ENCODE measurements at places on chromosomes 3 and 15.

DNA sequence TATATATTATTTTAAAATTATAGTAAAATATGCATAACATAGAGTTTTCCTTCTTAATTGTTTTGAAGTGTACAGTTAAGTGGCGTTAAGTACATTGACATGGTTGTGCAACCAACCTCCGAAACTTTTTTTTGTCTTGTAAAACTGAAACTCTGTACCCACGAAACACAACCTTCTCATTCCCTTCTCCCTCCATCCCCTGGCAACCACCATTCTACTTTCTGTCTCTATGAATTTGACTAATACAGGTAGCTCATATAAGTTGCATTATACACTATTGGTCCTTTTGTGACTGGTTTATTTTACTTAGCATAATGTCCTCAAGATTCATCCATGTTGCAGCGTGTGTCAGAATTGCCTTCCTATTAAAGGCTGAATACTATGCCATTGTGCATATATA is 179.4 kb downstream of the SATB1 start:
- DNase-seq = no peak

- no peak for DNase-seq
Observed at GRCh38 chr3:14861031-14861430, 42.3 kb downstream of the FGD5 start.

DNA sequence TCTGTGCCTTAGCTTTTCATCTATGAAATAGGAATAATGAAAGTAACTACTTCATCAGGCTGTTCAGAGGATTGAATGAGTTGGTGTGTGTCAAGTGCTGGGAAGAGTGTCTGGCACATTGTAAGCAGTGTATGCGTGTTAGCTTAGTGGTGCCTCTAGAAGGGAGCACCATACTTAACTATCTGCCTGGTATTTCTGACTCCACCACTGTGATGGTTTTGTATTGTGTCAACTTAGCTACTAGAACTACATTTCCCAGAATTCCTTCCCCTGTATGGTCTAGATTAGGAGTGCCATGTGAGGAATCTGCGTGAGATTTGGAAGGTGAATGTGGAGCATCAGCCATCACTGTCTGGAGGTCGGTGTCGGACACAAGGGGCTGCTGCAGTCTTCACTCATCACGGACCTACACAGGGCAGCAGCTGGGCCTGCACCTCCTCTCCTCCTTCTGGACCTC is 115.4 kb upstream of the GALNT15 start:
- DNase-seq = no peak

DNA sequence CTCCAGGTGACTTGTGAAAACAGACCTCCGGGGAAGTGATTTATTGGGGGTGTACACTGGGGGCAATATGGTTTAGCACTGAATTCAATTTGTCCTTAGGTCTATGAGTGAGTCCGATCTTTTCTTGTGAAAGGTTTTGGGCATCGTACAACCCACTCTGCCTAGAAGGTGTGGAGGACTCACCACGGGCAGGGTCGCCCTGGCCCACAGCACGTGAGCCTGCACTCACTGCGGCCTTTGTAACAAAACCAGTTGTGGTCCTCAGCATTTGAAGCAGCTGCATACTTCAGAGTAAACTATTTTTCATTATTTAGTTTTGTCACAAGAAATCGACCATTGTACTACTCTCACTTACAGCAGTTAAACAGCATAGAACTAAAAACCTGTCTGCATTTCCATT is 72.6 kb upstream of the BLM start:
- no peak for DNase-seq

GRCh38 chr3:141478139-141478538 is 8.7 kb upstream of the RASA2 start:
- no peak for DNase-seq

GRCh38 chr15:70323111-70323851 is 225.6 kb upstream of the TLE3 start:
- DNase-seq = no peak

- no peak for DNase-seq
Observed at GRCh38 chr15:85555875-85556617, 175.6 kb downstream of the AKAP13 start.

DNA sequence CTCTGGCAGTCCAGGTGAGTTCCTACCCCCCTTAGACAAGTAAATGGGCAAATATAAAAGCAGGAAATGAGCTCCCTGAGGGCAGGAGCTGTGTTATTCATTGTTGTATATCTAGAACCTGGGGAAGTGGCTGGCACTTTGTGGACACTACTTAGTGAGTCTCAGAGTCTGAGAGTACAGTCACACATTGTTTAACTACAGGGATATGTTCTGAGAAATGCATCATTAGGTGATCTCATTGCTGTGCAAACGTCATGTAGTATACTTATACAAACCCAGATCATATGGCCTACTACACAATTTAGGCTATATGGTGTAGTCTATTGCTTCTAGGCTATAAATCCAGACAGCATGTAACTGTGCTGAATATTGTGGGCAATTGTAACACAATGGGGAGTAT is 52.4 kb downstream of the DRD3 start:
- no peak for DNase-seq

- no peak for DNase-seq
Observed at GRCh38 chr3:164577667-164578210, 500.6 kb downstream of the SI start.

- no peak for DNase-seq
Observed at GRCh38 chr3:37811625-37812498, 49.8 kb upstream of the CTDSPL start.

GRCh38 chr15:77412972-77413698 is 6.8 kb downstream of the PEAK1 start:
- no peak for DNase-seq

DNA sequence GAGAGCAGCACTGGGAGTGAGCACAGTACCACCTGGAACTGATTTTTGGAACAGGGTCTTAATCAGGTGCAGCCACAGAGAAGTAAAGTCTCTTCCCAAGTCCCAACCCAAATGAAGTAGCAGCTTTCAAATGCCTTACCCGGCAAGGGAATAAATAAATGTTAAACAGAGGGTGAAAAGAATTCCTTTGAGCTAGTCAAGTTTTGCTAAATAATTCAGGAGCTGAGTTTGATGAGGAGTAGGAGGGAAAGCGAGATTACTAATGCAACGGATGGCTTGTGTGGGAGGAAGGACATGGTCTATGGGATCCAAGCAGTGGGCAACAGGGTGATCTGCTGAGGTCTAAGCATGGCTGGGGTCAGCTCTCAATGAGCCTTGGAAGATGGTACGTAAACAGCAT is 204.5 kb upstream of the ST8SIA2 start:
- no peak for DNase-seq

DNA sequence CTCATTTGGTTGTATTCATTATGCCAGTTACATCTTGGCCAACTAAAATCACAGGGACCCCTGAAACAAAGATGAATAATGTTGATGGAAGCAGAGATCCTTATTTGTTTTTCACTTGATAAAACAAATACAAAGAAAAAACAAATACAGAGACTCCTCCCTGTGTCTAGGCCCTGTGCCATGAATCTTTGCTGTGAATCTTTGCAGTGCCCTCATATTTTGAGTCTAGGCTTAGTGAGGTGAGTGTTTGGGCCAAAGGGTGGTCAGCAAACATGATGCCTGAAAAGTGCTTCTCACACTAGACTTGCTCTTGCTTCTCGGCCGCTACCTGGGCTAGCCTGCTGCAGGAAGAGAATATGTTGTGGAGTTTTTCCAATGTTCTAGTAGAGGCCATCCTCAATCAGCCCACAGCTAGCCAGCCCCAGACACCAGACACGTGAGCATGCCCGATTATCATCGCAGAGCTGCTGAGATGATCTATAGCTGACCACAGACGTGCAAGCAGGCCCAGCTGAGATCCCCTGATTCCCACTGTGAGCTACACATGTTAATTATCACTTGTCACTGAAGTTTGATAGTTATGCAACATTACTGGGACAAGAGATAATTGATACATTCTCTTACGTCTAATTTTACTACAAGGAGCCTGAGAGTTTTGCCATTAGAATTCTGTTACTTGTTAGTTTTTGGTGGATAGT is 191.4 kb downstream of the THRB start:
- no peak for DNase-seq

DNA sequence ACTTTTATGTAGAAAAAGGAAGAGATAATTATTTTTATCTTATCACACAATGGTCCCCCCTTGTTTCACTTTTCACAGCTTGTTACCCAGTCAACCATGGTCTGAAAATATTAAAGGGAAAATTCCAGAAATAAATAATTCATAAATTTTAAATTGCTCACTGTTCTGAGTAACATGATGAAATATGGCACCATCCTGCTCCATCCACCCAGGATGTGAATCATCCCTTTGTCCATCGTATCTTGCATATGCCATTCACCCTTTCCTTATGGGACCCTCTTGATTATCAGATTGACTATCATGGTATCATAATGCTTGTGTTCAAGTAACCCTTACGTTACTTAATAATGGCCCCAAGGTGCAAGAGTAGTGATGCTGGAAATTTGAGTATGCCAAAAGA is 43.7 kb downstream of the ANKRD28 start:
- no peak for DNase-seq

- no peak for DNase-seq
Observed at GRCh38 chr3:140470962-140471361, 206.9 kb upstream of the TRIM42 start.

DNA sequence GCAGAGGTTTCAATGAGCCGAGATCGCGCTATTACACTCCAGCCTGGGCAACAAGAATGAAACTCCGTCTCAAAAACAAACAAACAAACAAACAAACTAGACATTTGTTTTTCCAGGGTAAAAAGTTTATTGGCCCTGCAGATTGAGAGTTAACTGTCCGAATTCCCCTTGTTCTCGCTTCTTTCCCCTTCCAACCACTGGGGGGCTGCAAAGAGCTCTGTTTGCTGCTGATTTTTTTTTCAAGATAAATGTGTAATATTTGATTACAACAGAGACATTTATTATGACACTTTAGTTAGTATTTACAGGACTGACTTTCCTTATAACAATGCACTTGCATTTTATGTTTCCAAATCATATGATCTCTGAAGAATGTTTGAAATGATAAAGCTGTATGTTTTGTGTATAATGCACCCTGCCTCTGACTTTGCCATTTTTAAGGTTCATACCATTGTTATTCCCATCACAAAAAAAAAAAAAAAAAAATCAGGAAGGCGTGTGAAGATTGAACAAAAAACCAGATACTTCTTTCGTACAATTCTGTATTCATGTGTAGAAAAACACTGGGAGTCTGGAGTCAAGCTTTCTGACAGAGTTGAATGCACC is 2.8 kb downstream of the CLSTN2 start:
- DNase-seq = no peak

- no peak for DNase-seq
Observed at GRCh38 chr15:74733269-74733668, 7.9 kb upstream of the CYP1A1 start.

GRCh38 chr15:89760303-89761008 is 9.4 kb upstream of the MESP1 start:
- peak; percentile 78 for DNase-seq

DNA sequence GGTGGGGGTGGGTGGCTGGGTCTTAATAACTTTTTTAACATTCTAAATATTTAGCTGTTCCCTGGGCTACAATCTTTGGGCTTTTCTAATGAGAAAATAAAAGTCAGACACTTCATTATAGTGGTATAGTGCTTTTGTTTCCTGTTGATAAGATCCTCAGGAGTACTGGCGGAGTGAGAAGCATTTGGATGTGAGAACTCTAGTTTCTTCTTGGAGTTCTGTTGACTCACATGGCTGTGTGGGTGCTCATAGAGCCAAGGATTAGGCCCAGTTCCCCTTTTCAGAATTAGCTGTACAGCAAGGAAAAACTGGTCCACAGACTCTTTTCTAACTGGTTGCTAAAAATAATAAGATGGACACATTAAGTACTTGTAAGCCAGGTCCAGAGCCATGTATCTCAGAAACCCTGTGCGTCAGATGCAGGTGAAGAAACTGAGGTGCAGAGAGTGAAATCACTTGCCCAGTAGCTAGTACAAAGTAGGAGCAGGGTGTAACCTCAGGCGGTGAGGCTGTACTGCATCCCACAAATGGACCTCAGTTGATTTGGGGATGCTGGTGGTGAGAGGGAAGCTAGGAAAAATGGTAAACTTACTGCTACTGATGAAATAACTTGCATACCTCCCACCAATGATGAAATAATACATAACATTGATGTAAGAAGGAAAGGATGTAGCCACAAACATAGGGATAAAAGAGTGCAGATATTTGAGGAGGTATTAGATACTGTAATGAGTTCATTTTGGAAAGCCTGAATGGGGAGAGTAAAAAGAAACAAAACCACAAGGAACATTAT is 2.3 kb downstream of the ITPR1 start:
- no peak for DNase-seq

DNA sequence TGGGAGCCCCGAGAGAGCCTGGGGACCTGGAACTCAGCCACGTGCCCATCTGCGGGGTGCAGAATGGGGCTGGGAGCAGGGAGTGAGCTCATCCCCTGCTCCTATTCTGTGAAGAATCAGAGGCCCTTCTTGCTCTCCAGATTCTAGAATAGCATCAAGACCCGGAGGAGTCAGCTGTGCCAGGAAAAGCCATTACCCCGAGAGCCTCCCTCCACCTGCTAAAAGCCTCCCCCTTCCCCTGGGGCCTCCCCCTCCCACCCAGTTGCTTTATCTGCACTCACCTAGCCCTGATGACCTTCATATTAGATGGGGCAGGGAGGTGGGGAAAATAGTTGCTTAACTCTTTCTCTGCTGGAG is 23.1 kb downstream of the CCDC33 start:
- no peak for DNase-seq
